Omental fat pad (tissue), 4 donors: ENCODE measurements at places on chromosomes 4 and X. TPM values are rescaled to one million over a fixed set of nuclear protein-coding genes. Genes with fewer than 3 reads are reported as not detected.

HSD17B13 gene
- 6.8 TPM for total RNA-seq

GAB3 gene
- 11.9 TPM for total RNA-seq

SPANXN3 gene
- not detected for total RNA-seq

DACH2 gene
- total RNA-seq, result not detected

IQCM gene
- not detected for total RNA-seq

FAM47A gene
- not detected for total RNA-seq

KIF4A gene
- 0.32 TPM for total RNA-seq

MAGEA12 gene
- not detected for total RNA-seq

EXOC1L gene
- total RNA-seq, result not detected

SLITRK2 gene
- total RNA-seq, result 2.1 TPM

NEXMIF gene
- total RNA-seq, result 0.69 TPM

PABPC1L2B gene
- not detected for total RNA-seq

MAGED1 gene
- 57.7 TPM for total RNA-seq

SLC25A5 gene
- 184 TPM for total RNA-seq

PLS3 gene
- 62.7 TPM for total RNA-seq

SLC49A3 gene
- 16.9 TPM for total RNA-seq

SRPX gene
- 343 TPM for total RNA-seq

KLB gene
- 14.7 TPM for total RNA-seq

NOA1 gene
- 22.2 TPM for total RNA-seq

DDIT4L gene
- 1.5 TPM for total RNA-seq

PNCK gene
- total RNA-seq, result 0.60 TPM

PHEX gene
- total RNA-seq, result 0.06 TPM

TREX2 gene
- total RNA-seq, result 1.0 TPM

FANCB gene
- total RNA-seq, result 1.0 TPM

FAT4 gene
- total RNA-seq, result 10.2 TPM

ENPEP gene
- total RNA-seq, result 20.4 TPM

MAGEA2B gene
- total RNA-seq, result not detected

ATP1B4 gene
- total RNA-seq, result not detected

PACRGL gene
- 20.3 TPM for total RNA-seq

KIT gene
- 9.8 TPM for total RNA-seq

TEX13D gene
- total RNA-seq, result not detected

MTMR1 gene
- 15.3 TPM for total RNA-seq

MAGEA1 gene
- not detected for total RNA-seq

IRS4 gene
- total RNA-seq, result not detected

SYN1 gene
- 1.3 TPM for total RNA-seq

MAMLD1 gene
- total RNA-seq, result 4.5 TPM

CLDN2 gene
- total RNA-seq, result 0.28 TPM

PASD1 gene
- total RNA-seq, result not detected

HPGD gene
- total RNA-seq, result 4.8 TPM

FABP2 gene
- total RNA-seq, result not detected

ARX gene
- total RNA-seq, result not detected

YIPF7 gene
- total RNA-seq, result not detected

TRAPPC2 gene
- total RNA-seq, result 6.6 TPM

CNKSR2 gene
- total RNA-seq, result 6.8 TPM

TMEM271 gene
- total RNA-seq, result not detected

USP17L12 gene
- total RNA-seq, result not detected

MAGEA10 gene
- not detected for total RNA-seq

WNK3 gene
- 1.4 TPM for total RNA-seq

FAM156B gene
- total RNA-seq, result 21.0 TPM

FAM133A gene
- not detected for total RNA-seq

CFP gene
- total RNA-seq, result 9.8 TPM

CYP4V2 gene
- total RNA-seq, result 27.7 TPM

SHOX gene
- total RNA-seq, result not detected

DLG3 gene
- 6.5 TPM for total RNA-seq

TMPRSS11B gene
- not detected for total RNA-seq

SATL1 gene
- not detected for total RNA-seq

CRMP1 gene
- 1.9 TPM for total RNA-seq

KCND1 gene
- 1.9 TPM for total RNA-seq

F8A2 gene
- not detected for total RNA-seq

GSX2 gene
- not detected for total RNA-seq
